ELR (cell line): ENCODE measurements at places on chromosomes 5 and 9.

- no peak for DNase-seq
These were observed 54.6 kb downstream of the FBXL7 start for GRCh38 chr5:15554542-15554941.

GRCh38 chr9:134217431-134218210 lies 53.3 kb upstream of the RNU6ATAC start:
- no peak for DNase-seq

DNA sequence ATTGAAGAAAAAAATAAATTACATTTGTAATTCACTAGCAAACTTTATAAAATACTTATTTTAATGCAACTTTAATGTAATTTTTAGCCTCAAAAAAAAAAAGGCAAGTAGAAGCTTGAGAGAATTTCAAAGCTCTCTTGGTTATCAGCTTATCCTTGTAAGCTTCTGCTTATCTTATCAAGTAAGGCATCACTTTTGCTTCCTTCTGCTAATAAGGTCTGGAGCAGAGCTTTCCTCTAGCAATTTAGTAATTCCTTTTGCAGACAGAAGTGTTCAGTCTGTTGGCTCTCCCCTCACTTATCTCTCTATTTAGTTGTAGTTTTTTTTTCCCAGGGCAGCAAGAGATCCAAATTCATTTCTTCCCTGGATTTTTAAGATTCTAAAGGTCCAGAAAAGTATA lies 525.0 kb downstream of the ISL1 start:
- DNase-seq, result no peak

DNA sequence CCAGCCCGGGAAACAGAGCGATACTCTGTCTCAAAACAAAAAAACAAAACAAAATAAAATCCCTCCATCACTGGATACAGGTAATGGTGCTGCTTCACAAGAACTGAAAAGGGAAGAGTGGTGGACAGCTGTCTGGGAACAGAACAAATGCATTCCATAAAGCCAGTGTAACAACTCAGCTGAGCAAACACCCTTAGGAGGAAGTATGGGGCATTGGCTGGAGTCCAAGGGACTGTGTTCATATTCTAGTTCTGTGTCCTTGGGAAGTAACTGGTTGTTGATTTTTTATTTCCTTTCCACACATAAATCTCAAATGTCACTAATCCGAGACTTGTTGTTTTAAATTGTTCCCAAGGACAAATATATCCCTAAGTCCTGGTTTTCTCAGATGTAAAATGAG lies 38.3 kb downstream of the HTR1A start:
- no peak for DNase-seq

DNA sequence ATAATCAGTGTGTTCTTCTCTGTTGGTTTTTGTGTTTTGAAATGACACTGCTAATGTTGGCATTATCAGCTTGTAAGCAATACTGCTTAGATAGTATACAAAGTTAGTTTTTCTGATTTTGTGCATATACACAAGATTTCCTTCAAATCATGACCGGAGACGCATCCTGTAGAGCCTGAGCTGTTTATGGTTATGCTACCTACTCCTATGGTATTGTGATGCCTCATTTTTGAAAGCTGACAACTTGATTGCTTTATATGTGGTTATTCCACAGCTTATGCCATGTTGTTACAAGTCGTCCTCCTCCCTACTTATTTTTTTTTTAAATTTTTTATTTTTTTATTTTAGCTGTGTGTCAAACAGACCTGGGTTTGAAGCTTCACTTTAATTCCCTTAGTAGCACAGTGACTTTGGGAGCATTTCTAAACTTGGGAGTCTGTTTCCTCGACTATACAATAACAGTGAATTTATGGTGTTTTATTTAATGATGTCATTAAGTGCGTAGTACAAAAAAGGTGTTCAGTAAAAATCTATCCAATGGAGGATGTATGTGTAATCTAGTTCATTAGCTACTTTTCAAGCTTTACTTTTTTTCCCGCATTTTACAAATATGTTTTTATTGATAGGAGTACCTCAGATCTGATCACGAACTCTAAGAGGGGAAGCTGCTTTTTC lies 59.5 kb downstream of the PARP8 start:
- DNase-seq, result no peak

- DNase-seq, result no peak
These were observed 14.5 kb downstream of the ANP32B start for GRCh38 chr9:97997330-97998276.

DNA sequence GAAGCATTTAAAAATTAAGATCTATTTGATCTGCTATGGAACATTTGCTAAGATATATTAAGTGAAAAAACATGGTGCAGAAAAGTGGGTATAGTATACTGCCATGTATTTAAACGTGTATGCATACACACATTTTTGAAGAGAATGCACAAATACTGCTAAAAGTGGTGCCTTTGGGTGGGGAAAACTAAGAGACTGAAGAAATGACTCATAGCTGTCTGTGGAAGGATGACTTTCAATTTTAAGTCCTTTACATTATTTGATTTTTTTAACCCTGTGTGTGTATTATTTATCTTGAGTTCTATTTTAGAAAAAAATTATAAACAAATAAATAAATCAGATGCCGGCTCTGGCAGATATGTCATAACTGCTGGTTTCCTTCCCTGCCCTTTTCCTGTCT lies 120.7 kb upstream of the SLIT3 start:
- peak; percentile 34 for DNase-seq

GRCh38 chr9:87256973-87257372 lies 240.7 kb upstream of the DAPK1 start:
- DNase-seq, result no peak

- peak; percentile 11 for DNase-seq
These were observed 18.8 kb downstream of the PTAR1 start for GRCh38 chr9:69740872-69741505.

DNA sequence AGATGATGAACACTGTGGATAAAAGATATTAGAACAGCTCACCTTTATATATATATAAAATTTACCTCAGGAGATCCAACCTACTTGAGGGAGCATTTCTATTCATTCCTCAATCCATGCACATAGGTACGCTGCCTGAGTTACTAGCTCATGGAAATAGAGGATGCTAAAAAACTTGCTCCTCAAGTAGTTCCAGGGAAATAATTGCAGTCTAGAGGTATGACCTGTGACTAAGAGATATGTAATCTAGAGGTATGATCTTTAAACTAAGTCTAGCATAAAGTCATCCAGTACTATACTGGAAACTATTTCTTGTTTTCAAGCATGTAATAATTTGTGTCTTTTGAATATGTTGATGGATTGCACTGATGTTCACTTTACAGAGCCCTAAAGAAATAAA lies 471.2 kb downstream of the TAF11L14 start:
- DNase-seq, result no peak

- no peak for DNase-seq
These were observed 139.4 kb downstream of the GADD45G start for GRCh38 chr9:89744255-89744648.

DNA sequence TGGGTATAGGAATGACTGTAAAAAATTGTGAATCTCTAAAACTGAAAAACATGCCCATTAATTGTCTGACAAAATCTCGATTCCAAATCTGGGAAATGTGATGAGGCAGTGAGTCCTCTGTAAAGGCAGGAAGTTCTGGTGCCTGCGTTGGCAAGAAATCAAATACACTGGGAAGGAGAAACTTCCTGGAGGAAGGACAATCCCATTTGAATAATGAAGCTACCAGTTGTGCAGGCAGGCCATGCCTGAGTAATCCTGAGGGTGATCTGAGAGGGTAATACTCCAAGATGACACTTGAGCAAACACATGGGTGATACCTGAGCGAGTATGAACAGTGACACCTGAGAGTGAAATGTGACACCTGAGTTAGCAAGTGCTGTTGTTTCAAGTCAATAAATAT lies 49.7 kb downstream of the KIF24 start:
- DNase-seq, result peak; percentile 38

- DNase-seq, result peak; percentile 92
These were observed 16.5 kb upstream of the QRFP start for GRCh38 chr9:130912932-130913598.

DNA sequence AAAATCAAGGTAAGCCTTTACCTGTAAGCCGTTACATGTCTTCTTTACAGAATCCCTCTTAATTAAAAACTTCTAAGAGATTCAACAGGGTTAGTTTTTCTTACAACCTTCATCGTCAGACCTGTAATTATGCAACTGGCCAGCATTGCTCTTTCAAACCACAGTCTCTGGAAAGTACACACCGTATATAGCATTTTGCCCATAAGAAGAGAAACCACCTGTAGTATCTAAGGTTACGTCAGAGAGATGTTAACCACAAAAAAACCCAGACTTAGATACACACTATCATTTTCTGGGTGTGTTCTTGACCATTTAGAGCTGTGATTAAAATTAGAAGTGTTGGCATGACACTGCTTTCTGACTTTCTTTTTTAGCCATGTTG lies 140.0 kb downstream of the MUSK start:
- DNase-seq, result no peak

- no peak for DNase-seq
These were observed 203.4 kb upstream of the PRR16 start for GRCh38 chr5:120260651-120261050.

DNA sequence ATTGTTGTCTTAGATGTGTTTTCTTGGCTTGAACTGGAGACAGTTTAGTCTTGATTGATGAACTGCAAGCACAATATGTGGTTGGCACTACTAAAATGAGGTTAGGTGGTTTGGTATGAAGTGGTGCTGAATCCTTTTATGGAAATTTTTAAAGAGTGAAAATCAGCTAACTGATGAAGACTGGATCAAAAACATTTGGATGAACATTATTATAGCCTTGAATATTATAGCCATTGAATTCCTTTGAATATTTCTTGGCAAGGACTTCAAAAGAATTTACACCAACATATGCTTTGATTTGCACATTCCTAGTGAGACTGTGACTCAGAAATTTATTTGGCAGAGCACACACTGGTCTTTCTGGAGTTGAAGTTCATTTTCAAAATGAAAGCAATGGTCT lies 318.3 kb downstream of the CHSY3 start:
- DNase-seq, result peak; percentile 9

- DNase-seq, result peak; percentile 3
These were observed 56.9 kb upstream of the ALDH1A1 start for GRCh38 chr9:73009649-73010288.

DNA sequence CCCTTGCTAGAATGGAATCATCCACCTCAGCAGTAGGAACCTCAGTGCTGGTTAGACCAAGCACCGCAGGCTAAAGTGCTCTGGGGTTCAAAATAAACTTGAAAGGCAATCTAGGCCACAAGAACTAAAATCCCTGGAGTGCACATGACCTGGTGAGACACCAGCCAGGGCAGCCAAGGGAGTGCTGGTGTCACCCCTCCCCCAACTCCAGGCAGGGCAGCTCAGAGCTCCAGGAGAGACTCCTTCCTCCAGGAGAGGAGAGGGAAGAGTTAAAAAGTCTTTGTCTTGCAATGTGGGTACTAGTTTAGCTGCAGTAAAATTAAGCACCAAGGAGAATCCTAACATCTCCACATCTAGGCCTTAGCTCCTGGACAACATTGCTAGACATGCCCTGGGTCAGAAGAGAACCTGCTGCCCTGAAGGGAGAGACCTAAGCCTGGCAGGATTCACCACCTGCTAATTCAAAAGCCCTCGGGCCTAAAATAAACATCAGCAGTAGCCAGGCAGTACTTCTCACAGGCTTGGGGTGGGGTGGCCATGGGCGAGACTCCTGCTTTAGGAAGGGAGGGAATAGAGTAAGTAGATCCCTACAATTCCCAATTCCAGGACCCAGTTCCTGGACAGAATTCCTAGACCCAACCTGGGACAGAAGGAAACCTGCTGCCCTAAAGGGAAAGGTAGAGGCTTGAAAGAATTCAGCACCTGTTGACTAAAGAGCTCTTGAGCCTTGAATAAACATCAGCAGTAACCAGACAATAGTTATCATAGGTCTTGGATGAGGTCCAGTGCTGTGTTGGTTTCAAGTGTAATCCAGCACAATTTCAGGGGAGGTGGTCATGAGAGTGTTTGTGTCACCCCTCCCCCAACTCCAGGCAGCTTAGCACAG lies 25.8 kb downstream of the UGT3A2 start:
- DNase-seq, result no peak

GRCh38 chr5:157570531-157571200 lies 4.9 kb downstream of the ADAM19 start:
- DNase-seq, result no peak

- DNase-seq, result peak; percentile 80
These were observed 52.2 kb upstream of the GRAMD2B start for GRCh38 chr5:126370796-126371718.

DNA sequence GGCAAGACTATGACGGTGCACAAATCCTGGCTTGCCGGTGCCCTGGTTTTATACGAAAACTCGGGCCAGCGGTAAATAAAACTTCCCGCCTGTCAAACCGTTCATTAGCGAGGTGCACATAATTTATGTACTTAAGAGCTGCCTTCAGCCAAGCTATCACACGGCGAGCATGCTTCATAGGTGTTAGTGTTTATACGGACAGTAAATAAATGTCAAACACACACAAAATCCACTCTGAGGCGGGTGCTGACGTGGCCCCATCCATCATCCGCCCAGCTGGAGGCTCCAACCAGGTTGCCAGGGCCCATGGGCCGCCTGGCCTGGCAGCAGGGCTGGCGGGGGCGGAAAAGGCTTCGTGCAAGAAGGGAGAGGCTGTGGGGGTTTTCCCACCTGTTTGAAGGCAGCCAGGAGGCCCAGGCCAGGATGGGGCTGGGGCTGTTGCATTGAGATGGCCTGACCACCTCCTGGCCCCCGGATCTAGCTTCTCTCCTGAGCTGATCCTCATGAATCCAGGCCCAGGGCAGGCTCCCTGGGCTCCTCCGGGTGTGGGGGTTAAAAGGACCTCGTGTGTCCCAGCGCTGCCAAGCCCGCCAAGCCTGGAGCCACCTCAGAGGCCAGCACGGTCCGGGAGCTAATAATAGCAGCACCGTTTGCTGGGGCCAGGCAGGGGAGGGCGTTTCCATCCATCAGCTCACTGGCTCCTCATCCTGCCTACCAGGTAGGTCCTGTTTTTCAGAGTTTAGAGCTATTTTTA lies 43.2 kb downstream of the BARX1 start:
- DNase-seq, result no peak

- DNase-seq, result no peak
These were observed 43.1 kb downstream of the PDE6A start for GRCh38 chr5:149901511-149901910.

GRCh38 chr9:134738869-134739659 lies 97.5 kb downstream of the COL5A1 start:
- DNase-seq, result peak; percentile 69

GRCh38 chr9:96417661-96418082 lies 498 bp downstream of the ZNF367 start:
- no peak for DNase-seq

DNA sequence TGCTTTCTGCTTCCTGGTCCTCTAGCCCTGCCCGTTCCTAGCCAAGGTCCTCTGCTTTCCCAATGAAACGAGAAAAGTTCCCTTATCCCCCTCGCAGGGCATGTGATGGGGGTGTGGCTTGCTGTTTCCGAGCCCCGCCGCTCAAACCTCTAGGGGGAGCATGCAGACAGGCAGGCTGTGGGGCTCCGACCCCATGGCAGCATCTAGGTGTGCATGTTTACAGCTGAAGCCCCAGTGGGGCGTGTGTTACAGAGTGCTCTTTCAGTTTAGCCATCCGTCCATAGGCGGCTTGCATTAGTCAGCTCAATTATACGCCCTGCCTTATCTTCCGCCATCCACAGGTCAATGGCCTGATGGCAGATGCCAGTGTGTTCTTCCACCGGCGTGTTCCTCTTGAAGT lies 48.3 kb upstream of the SPATA31E1 start:
- DNase-seq, result no peak
